Peyer's patch (tissue), 4 donors: ENCODE measurements at places on chromosomes 5 and 9.
A peak's percentile ranks its signal among the peaks of the same experiment; 100 is the strongest.

DNA sequence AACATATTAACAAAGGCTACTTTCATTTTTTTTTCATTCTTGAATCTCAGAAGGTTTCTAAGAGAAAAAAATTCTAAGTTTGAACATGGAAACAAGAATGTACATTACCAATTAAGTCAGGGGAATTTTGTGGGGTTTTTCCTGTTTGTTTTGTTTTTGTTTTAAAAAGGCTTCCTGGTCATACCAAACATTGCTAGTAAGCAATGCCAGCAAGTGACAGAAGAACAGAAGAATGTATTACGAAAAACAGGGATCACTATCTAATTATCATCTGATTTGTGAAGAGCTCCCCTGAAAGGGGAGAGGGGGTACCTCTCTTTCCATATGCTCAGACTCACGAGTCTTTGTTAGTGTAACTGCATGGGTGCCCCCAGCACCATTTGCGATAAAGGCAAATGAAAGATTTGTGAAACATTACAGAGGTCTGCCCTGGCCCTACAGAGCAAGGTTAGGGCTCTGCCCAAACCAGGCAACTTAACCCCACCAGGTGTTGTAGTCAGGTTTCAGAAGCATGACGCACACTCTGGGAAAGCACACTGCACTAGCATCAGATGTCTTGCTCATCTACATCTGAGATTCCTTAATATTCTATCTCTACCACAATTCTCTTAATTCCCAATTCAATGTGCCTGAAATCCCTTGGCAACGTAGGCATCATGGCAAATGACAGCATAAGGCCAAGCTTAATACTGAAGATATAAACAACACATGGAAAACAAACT lies 268.2 kb downstream of the MLLT3 start:
- H3K4me3 ChIP-seq, result no peak overlapping the region
- no peaks in the 10 kb centered on the region for H3K27me3 ChIP-seq
- H3K27ac ChIP-seq, result no peak overlapping the region
- DNase-seq, result no peak
- peaks cover 20% of the 10 kb centered on the region for H3K4me1 ChIP-seq

DNA sequence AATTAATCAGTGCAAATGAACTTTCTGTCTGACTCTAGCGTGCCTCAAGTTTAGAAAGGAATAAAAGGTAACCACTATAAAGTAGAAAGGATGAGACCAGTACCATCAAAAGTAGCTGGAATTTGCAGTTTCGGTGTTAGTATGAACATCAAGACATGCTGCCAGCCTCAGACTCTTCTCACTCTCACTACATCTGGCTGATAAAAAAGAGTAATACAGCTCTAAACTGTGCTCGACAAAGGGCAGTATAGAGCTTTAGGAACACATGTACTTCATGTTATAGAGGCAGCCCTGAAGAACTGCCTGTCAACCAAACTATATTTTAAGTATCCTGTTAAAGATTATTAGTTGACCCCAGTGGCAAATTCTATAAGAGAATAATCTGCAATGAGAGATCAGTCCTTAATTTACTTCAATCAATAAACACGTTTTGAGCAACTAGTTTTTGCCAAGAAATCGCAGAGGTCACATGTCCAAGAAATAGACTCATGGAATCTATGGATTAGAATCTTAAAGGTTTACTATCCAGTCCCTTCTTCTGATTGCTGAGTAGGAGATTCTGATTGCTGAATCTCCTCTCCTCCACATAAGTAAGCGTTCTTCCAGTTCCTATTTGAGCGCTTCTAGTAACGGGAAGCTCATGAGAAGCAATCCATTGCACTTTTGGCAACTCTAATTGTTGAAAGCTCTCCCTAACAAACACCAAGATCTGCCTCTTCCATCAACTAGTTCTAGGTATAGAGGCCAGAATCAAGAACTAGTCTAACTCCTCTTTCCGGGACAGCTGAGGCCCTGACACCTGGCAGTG lies 941 bp downstream of the XPA start:
- H3K27ac ChIP-seq, result peak overlapping the region; percentile 98
- H3K4me3 ChIP-seq, result peak overlapping the region; percentile 88
- no peak for DNase-seq
- no peaks in the 10 kb centered on the region for H3K36me3 ChIP-seq

- no peaks in the 10 kb centered on the region for H3K4me1 ChIP-seq
- DNase-seq, result no peak
- H3K27ac ChIP-seq, result no peak overlapping the region
These were observed 92.2 kb downstream of the SEMA6A start for GRCh38 chr5:116482394-116482793.

DNA sequence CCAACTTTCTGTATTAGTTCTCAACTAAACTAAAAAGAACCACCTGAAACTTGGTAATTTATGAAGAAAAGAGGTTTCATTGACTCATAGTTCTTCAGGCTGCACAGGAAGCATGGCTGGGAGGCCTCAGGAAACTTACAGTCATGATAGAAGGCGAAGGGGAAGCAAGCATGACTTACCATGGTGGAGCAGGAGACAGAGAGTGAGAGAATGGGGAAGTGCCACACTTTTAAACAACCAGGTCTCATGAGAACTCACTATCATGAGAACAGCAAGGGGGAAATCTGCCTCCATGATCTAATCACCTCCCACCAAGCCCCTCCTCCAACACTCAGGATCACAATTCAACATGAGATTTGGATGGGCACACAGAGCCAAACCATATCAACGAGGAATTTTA lies 123.5 kb downstream of the DEPDC1B start:
- no peaks in the 10 kb centered on the region for H3K4me1 ChIP-seq
- H3K27ac ChIP-seq, result no peak overlapping the region
- H3K4me3 ChIP-seq, result no peak overlapping the region

DNA sequence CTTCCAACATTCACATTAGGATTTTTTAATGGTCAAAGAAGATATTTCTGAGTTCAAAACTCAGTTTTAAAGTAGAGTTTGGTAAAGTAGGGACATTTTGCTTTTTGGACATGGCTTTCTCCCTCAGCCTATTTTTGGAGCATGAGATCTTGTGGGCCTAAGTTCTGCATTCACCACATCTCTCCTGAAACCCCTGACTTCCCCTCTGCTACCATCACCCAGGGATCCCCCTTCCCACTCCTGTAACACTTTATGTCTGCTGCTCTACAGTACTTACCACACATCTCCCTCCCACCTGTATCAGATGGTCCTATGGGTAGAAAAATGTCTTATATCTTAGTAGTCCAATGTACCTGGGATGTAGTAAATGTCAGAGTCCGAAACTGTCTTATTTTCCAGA lies 48.2 kb upstream of the JAK2 start:
- no peaks in the 10 kb centered on the region for H3K36me3 ChIP-seq
- no peaks in the 10 kb centered on the region for H3K27me3 ChIP-seq
- no peak overlapping the region for H3K27ac ChIP-seq
- no peaks in the 10 kb centered on the region for H3K4me1 ChIP-seq
- H3K4me3 ChIP-seq, result no peak overlapping the region

DNA sequence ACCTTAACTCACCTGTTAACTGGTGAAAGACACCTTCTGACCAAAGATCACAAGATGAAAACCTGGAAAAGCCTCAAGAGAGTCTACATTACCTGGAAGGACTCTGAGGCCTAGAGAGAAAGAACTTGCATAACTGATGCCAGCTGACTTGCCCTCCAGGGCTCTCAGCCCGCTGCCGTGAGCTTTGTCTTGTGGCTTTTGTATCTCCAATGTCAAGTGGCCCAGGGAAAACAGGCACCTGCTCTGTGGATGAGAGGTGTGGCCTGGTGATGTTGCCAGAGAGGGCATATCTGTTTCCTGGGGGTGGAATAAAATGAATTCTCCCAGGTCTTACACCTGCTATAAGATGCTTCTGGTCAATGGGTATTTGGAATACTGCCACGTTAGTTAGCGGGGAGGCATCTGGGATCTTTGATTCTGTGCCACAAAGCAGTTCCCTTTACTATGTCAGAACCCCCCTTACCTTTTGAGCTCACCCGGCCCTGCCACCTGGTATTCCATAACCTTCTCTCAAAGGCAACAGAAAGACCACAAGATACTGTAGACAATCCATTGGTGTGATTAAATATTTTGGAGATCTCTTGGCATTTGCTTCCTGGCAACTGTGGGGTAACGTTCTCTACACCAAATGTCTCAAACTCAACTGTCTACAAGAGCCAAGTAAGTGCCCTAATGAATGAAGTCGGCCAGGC lies 54.9 kb upstream of the N4BP3 start:
- no peaks in the 10 kb centered on the region for H3K4me1 ChIP-seq
- H3K27ac ChIP-seq, result no peak overlapping the region
- no peak overlapping the region for H3K4me3 ChIP-seq
- H3K27me3 ChIP-seq, result no peaks in the 10 kb centered on the region
